NK-92 treated with Interleukin-12 subunit alpha and Interleukin-12 subunit beta, amount 100 ng/mL, for 24 hours (cell line): ENCODE measurements at places on chromosomes 6 and 20.

DNA sequence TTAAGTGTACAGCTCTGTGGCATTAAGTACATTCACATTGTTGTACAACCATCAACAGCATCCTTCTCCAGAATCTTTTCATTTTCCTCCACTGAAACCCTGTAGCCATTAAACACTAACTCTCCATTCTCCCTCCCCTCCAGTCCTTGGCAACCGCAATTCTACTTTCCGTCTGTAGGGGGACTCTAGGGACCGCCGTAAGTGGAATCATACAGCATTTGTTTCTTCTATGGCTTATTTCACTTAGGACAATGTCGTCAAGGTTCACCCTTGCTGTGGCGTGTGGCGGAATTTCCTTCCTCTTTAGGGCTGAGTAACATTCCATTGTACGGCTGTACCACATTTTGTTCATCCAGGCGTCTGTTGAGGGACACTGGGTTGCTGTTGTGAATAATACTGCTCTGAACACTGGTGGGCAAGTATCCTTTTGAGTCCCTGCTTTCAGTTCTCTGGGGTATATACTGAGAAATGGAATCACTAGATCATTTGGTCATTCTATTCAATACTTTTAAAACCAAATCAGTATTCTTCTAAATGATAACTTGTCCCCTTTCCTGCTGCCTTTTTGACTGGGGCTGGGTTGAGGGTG is 50.7 kb downstream of the PPP1R3G start:
- DNase-seq = no peak

DNA sequence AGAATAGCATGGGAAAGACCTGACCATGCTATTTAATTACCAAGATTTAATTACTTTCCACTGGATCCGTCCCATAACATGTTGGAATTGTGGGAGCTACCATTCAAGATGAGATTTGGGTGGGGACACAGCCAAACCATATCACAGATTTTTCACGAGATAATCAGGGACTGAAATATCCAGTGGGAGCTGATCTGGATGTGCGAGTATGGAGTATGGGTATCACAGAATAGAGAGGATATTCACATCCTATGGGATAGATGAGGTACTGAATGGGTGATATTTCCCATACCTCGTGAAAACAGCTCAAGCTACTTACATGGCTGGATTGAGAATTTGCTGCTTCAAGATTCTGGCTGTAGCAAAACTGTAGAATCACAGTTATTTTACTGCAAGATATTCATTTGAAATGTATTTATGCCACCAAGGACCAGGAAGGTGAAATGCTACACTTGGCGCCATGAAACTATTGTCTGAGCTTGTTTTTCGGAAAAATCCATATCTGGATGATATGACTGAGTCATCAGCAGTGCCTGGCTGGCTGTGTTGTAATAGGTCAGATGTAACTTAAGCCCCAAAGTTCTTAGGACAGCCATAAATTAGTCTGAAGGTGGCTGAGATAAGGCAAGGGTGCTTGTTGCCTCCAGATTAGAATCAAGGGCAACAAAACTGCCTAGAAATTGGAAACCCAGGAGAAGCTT is 29.8 kb downstream of the KCNS1 start:
- DNase-seq = no peak

GRCh38 chr6:11381801-11382513 is 149.5 kb upstream of the NEDD9 start:
- no peak for DNase-seq

- DNase-seq = no peak
Measured at GRCh38 chr20:62123450-62124118, 1.3 kb downstream of the LSM14B start.

GRCh38 chr6:115467726-115468125 is 593.0 kb downstream of the FRK start:
- no peak for DNase-seq

DNA sequence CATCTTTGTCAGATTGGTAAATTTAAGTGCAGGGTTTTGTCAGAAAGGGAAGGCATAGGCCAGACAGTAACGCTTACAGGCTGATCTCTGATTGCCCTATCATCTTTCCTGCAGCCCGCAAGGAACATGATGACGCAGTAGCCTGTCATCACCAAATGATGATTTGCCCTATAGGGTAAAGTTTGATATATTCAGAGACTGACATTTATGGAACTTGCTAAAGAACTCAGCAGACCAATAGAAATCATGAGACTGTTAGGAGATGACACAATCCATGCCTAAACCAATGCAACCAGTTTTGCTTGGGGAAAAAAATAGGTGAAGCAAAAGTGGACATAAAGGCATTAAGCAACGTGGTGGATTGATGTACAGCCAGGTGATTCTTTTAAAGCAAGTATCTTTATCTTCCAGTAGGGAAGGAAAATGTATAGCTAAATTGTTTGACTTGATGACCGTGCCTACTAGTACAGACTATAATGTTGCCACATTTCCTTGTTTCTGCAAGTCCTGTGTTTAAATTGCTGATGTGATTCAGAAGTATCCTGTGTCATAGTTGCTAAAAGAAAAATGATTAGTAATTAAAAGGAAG is 2.4 kb downstream of the NUS1 start:
- no peak for DNase-seq

- no peak for DNase-seq
Measured at GRCh38 chr20:51487565-51488268, 54.8 kb downstream of the NFATC2 start.

DNA sequence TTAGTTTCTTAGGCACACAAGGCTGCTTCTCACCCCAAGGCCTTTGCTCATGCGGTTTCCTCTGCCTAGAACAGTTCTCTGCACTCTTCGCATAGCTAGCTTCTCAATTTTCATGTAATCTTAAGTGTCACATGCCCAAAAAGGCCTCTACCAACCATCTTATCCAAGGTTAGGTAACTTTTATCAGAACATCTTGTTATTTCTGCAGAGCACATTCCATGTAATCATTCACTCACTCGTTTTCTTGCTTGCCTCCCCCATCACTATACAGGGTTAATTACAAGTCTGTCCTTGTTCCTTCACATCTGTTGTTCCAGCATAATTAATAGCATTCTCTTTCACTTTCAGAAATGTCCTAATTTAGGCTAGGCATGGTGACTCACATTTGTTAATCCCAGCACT is 53.8 kb downstream of the NCOA6 start:
- DNase-seq = no peak

DNA sequence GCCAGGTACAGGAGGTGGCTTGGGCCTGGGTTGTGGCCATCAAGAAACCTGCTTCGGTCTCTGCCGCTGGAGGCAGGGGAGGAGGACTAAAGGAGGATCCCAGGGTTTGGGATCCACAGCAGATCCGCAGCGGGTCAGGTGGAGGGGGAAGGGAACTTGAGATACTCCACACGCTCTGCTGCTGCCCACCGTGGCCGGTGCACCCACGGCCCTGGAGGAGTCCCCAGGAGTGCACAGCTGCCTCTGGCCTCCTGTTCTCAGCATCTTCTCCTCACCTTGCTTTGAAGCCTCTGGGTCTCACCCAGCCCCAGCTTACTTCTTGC is 286.8 kb downstream of the CDH4 start:
- no peak for DNase-seq

DNA sequence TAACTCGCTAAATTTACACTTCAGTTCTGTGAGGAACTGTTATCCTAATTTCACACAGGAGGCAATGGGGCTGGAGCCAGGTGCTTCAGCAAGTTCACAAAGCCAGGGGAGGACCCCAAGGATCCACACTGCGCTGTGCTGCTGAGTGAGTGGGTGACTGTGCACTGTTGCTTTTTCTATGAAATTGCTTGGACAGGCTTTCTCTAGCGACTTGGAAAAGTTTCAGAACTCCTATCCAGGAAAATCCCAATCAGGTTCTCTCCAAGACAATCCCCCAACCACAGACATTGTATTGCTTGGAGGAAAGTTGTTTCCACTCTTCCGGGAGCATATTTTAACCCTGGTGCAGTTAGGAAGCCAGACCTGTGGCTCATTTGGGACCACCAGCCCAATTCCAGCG is 175.9 kb upstream of the CST7 start:
- no peak for DNase-seq

- DNase-seq = no peak
Measured at GRCh38 chr6:3125815-3126214, 7.3 kb downstream of the BPHL start.

DNA sequence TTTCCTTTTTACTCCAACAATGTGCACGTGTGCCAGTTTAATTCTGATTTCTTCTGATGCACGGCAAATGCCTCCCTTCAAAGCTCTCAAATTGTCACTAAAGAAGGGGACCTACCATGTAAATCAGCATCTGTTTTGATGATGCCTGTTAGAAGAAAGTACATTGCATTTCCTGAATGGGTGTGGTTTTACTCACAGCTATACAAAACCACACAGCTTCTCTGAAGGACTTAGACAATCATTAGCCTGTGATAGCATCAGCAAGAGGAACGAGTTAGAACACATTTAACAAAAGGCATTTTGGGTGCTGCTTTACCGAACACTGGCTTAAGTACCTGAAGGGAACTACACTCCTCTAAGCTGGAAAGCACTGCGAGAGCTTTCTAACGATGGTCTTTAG is 109.4 kb downstream of the ATXN1 start:
- DNase-seq = no peak

DNA sequence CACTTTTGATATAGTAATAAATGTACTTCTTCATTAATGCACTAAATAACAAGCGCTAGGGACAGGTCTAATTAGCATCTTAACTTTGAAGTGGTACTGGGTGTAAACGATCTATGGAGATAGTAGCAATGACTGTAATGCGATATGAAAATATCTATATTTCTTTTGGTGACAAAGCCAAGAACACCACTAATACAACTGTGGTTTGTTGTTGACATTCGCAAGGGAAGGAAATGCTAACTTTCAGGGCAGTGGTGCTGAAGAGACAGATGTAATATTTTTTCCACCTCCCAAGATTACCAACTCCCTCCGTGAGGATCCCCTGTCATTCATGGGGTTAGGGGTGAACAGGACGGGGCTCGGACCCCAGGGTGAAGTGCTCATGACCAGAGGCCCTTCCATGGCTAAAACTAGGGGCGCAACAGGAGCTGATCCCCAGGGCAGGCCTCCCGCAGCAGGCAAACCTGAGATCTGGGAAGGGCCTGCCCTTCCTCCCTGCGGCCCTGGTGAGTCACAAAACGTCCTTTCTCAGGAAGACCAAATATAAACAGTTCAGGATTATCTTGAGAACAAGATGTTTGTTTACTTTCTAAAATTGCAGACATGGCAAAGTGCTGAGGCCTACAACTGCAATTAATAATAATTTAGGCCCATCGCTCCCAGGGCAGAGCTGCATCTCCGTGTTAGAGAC is 65.0 kb upstream of the TOX2 start:
- DNase-seq = no peak

DNA sequence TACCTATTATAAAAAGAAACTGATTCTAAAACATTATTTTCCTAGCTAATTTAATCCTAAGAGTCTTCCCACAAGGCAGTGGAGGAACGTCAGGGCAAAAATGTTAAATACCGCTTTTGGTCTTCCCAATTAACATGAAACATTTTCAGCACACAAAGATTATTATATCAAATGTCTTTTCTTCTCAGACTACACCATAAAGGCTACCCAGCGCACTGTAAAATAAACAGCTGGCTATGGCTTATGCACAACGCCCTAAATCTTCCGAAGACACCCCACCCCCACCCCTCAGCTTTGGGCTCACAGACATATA is 1.0 kb downstream of the NUDT3 start:
- no peak for DNase-seq

DNA sequence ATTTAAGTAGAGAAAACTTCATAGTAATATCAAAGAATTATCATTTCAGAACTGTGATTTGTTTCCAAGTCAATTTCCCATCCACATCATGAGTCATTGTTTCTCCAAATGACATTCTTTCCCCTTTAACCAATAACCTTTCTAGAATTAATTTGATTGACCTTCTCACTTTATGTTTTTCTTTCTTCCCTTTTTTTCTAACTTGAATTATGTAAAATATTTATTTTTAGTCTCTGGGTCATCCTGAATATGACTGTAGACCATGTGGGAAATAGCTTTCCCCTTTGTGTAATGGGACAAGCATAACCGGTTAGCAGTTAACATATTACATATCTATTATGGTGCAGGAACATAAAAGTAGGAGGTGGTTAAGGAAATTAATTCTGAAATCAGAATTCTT is 291.1 kb downstream of the GJA1 start:
- no peak for DNase-seq

- no peak for DNase-seq
Measured at GRCh38 chr6:15372932-15373331, 127.1 kb downstream of the JARID2 start.

GRCh38 chr20:46195264-46196036 is 77.3 kb downstream of the CD40 start:
- DNase-seq = no peak

DNA sequence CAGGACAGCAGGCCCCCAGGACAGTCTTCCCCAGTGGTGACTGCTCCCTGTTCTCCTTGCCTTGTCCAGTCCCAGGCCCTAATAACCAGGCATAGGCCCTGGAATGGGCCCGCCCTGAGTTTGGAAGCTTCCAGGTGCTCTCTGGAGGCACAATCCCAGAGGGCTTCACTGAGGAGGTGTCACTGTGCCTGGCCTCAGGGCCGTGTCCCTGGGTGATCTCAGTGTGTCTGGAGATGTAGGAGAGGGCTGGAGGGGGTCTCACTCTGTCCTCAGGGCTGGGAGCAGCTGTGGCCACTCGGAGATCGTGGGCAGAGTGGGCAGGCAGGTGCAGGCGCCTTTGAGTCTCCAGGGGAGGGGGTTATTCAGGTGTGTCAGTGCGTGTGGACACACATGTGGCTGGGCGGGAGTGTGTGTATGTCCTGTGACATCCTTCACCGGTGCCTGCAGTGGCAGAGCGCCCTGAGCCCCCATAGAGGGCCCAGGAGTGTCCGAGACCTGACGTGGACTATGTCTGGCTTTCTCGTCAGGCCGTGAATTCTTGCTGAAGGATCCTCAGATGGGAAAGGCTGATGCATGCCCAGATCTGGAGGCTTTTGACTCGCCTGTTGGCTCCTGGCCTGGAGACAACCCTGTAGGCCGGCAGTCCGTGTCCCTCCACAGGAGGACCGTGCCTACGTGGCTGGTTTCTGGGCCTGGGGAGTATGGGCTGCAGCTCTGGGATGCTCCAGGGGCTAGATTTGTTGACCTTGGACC is 5.5 kb upstream of the NPBWR2 start:
- DNase-seq = no peak

GRCh38 chr6:132733814-132734213 is 20.0 kb upstream of the VNN1 start:
- DNase-seq = no peak

DNA sequence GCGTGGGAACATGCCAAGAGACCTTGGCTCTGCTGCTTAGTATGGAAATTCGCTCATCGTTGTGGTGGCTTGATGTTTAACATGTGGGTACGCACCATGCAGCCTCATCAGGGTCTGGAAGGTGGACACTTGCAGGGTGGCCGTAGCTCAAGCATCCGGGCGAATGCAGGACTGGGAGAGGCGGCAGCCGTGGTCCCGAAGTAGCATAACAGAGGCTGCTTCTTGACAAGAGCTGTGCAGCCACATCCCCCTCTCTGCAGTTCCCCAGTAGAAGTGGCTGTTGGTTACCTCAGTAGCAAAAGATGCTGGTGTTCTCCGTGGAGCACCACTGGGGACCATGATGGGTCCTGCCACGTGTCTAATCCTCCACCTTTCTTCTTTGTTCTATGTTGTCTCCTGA is 195.0 kb downstream of the THBS2 start:
- no peak for DNase-seq

- DNase-seq = no peak
Measured at GRCh38 chr6:140478631-140479030, 1104.2 kb upstream of the CITED2 start.

GRCh38 chr20:13800728-13801134 is 15.9 kb downstream of the NDUFAF5 start:
- DNase-seq = no peak

- no peak for DNase-seq
Measured at GRCh38 chr6:19999319-20000191, 162.4 kb downstream of the ID4 start.
